Ascending aorta (tissue), 2 donors: ENCODE measurements at places on chromosomes 2 and 18. TPM values are rescaled to one million over a fixed set of nuclear protein-coding genes. Genes with fewer than 3 reads are reported as not detected.

DNA sequence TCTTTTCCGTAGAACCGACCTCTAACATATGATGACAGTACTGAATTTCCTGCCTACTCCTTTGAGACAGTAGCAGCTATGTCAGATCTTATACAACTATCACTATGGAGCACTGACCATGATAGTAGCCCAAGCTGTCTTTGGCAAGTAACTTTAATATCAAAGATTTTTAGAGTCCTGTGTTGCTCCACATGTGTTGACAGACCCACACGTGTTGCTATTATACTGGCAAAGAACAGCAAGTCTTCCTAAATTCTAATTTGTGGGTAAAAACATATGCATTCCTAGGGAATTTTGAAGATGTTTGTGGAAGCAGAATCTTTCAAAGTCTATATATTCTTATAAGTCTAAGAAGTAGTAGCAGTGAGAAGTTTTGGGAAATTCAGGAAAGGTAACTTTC lies 245.5 kb upstream of the HNMT start:
- H3K27ac ChIP-seq: no peak overlapping the region
- H3K27me3 ChIP-seq: no peaks in the 10 kb centered on the region
- DNase-seq: no peak
- H3K36me3 ChIP-seq: no peaks in the 10 kb centered on the region

Gene CYP27C1
- total RNA-seq: not detected

DNA sequence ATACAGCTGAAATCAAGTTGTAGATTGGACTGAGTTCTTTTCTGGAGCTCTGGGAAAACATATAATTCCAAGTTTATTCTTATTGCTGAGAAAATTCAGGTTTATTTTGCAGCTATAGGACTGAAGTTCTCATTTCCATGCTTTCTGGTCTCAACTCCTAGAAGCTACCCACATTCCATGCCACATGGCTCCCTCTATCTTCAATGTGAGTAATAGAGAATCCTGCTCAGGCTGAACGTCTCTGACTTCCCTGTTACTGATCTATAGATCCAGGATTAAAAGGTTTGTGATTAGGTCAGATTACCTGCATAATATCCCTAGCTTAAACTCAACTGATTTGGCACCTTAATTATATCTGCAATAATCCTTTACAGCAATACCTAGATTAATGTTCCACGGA lies 453.8 kb upstream of the MC4R start:
- no peak for DNase-seq
- no peaks in the 10 kb centered on the region for H3K27me3 ChIP-seq
- H3K27ac ChIP-seq: no peak overlapping the region
- no peaks in the 10 kb centered on the region for H3K4me1 ChIP-seq
- no peak overlapping the region for H3K4me3 ChIP-seq

GRCh38 chr2:236086403-236086970 lies 81.7 kb downstream of the GBX2 start:
- H3K27me3 ChIP-seq: no peaks in the 10 kb centered on the region
- DNase-seq: no peak
- H3K27ac ChIP-seq: no peak overlapping the region
- no peaks in the 10 kb centered on the region for H3K4me1 ChIP-seq
- no peaks in the 10 kb centered on the region for H3K36me3 ChIP-seq
- H3K4me3 ChIP-seq: no peak overlapping the region

GRCh38 chr2:240423788-240424191 lies 11.7 kb upstream of the GPC1 start:
- H3K4me1 ChIP-seq: no peaks in the 10 kb centered on the region
- no peaks in the 10 kb centered on the region for H3K27me3 ChIP-seq
- H3K27ac ChIP-seq: no peak overlapping the region
- H3K36me3 ChIP-seq: no peaks in the 10 kb centered on the region
- DNase-seq: peak; percentile 49
- no peak overlapping the region for H3K4me3 ChIP-seq
